Right cardiac atrium (tissue), 5 donors: ENCODE measurements at places on chromosomes 7 and 10. TPM values are rescaled to one million over a fixed set of nuclear protein-coding genes. Genes with fewer than 3 reads are reported as not detected.

DNA sequence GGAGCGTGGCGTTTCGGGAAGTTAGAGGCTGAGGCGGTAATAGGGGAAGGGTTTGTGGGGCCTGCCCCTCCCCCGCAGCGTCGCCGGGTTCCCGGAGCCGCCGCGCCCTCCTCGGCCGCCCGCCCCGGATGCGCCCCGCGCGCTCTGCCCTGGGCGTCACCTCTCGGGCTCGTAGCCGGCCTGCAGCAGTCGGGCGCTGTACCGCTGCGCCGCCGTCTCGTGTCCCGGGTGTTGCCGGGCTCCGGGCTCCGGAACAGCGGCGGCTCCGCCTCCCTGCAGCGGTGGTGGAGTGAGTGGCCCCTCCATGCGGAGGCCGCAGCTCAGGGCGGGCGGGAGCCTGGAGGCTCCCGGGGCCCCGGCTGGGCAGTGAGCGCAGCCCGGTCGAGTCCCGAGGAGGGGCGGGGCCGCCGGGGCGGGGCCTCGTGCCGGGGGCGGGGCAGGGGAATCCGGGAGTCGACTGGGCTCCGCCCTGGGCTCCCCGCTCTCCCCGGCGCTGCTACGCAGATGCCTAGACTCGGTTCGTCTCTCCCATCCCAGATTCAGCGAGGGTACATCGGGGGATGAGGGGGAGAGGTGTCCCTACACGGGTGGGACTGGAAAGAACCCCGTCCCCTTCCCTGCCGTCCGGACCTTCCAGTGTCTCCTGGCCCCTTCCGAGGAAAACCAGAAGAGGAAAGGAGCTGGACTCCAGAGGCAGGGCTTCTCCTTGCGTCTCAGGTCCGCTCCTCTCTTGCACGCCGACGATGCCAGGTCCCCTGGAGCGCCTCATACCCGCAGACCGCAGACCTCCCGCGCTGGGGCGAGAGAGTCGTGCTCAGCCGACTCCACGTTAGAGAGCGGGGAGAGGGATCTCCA, at the start of gene IMPDH1:
Gene IMPDH1 (minus strand): TSS at position 387 of the 855 bp plus-strand sequence. CDS start 81 bp downstream, at position 306.
- DNase-seq = peak; percentile 90

DNA sequence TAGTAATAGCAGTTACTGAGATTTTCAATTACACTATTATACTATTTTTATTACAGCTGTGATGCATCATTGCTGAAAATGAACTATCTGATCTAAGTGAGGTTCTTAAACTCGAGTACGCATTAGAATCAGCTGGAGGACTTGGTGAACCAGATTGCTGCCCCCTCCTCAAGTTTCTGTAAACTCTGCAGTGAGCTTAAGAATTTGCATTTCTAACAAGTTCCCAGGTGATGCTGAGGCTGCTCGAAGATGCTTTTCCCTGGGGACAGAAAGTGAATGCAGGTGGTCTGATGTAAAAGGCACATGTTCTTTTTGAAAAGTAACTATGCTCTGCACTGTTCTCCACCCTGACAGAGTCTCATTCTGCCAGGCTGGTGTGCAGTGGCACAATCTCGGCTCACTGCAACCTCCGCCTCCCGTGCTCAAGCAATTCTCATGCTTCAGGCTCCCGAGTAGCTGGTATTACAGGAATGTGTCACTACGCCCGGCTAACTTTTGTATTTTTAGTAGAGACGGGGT, 12.5 kb downstream of the RNF133 start:
- no peak for DNase-seq

- DNase-seq = no peak
Observed at GRCh38 chr7:75055155-75055554, 18.4 kb downstream of the RCC1L start.

DNA sequence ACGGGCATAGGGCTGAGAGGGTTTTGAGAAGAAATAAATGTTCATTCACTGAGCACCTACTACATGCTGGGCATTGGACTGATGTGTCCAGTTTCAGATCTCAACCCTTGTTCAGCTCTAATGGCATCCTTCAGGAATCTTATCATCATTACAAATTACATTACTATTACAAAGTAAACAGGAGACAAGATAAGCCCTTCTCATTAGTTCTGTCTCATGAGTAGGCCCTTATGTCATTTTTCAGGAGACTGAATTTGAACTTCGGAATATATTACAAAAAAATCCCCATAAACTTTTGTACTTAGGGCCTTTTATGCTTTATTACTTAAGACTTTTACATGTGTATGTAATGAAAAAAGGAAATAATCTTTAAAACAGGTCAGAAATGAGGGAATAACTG, 289.7 kb downstream of the BAMBI start:
- DNase-seq = no peak

Gene CYP26C1
- polyA plus RNA-seq = 0.02 TPM

- no peak for DNase-seq
Observed at GRCh38 chr10:49207113-49207512, 18.9 kb upstream of the TMEM273 start.

Gene AGBL3
- polyA plus RNA-seq = 0.81 TPM

DNA sequence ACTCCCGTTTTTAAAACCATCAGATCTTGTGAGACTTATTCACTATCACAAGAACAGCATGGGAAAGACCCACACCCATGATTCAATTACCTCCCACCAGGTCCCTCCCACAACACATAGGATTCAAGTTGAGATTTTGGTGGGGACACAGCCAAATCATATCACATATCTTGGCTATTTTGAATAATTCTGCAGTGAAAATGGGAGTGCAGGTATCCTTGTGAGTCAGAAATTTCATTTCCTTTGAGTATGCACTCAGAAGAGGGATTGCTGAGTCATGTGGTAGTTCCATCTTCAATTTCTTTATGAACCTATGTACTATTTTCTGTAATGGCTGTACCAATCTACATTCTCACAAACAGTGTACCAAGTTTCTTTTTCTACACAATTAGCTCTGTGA, 125.8 kb downstream of the ANKRD7 start:
- no peak for DNase-seq

Gene LIPF
- polyA plus RNA-seq = 0.57 TPM

GRCh38 chr10:90885176-90885575, 13.4 kb downstream of the RPP30 start:
- no peak for DNase-seq

DNA sequence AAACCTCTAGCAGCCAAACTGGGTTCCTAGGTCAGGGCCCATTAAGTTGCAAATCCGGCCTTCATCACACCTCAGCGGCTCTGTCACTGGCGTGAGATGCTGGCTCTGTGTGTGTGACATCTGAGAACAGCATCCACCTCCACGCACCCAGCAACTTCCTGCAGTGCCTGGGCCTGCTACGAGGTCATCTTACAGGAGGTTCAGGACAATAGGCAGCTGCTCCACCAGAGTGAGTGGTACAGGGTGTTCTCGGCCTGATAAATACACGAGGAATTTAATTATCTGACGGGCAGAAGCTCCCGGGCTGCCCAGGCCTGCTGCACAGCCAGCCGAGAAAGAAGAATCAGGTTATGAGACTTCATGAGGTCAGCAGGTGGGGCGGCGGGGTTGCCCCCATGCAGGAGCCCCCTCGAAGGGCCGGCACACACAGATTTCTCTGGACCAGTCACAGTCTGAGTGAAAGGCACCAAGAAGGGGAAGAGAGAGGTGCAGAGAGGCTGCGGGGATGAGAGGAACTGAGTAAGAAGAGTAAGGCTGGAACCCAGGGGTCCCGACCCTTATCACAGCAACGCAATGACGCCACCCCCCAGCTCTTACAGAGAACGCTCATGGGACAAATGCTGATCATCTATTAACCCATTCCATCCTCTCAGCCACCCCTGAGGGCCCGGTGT, 49.3 kb downstream of the CALML3 start:
- no peak for DNase-seq

Gene BLNK
- 0.59 TPM for polyA plus RNA-seq

Gene POLR2J2
- polyA plus RNA-seq = 2.8 TPM

Gene TAS2R4
- 0.27 TPM for polyA plus RNA-seq

Gene CLEC5A
- polyA plus RNA-seq = 0.27 TPM

- DNase-seq = peak; percentile 89
Observed at GRCh38 chr10:101843032-101844021, at the start of gene KCNIP2. TSS of gene KCNIP2 (minus strand) at chr10:101843800. CDS start at chr10:101843568, 232 bp downstream.

Gene RSPH10B
- polyA plus RNA-seq = 0.11 TPM

Gene SLC26A5
- polyA plus RNA-seq = 0.07 TPM

DNA sequence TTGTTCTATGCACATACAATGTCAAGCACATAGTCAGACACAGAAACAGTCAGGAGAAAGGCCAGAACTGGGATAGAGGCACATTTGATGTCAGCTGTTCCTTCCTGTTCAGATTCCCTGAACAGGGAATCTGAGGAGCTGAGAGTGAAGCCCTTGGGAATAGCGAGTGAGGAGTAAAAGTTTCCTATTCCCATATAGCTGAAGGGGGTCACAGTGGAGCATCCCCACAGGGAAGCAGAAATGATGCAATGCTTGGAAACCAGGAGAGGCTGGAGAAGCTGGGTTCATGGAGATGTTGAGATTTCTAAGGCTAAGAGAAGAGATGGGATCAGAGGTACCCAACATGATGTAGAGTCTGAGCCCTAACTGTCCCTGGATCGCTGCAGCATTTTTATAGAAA, 11.3 kb upstream of the PRXL2A start:
- no peak for DNase-seq

- no peak for DNase-seq
Observed at GRCh38 chr10:118931436-118931835, 98.1 kb upstream of the NANOS1 start.

DNA sequence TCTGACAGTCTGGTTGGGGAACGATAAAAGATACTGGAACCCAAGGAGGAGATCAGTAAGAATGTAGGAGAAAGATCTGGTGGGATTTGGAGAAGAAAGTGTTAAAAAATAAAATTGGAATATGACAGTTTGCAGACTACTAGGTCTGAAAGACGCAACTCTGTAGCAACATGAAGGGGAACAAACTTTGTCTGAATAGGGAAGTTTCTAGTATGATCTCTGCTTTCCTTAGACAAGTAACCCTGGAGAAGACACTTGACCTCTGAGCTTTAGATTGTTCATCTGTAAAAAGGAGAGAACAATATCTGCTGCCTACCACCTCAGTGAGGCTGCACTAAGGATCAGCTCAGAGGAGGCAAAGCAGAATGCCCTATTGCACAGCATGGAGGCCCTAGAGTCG, 3.0 kb upstream of the PRSS1 start:
- DNase-seq = no peak

Gene UPK3BL2
- 2.7 TPM for polyA plus RNA-seq

DNA sequence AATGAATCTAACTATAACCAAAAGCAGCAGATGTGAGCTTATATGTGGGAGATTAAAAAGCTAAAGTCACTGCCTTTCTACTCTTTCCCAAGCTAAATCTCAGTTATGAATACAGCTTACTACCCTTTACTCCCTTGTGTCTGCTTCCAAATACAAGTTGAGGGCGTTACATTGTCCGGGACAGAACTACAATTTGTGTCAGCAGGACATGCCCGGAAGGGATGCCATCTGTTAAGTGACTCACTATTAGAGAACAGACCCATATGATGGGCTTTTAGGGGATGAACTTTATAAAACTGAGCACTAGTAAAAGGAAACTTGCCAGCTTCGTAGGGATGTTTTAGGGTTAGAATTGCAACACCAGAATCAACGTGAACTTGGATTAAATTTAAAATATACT, 299.7 kb upstream of the CSTF2T start:
- DNase-seq = no peak

GRCh38 chr10:74859546-74859945, 33.1 kb downstream of the KAT6B start:
- no peak for DNase-seq

DNA sequence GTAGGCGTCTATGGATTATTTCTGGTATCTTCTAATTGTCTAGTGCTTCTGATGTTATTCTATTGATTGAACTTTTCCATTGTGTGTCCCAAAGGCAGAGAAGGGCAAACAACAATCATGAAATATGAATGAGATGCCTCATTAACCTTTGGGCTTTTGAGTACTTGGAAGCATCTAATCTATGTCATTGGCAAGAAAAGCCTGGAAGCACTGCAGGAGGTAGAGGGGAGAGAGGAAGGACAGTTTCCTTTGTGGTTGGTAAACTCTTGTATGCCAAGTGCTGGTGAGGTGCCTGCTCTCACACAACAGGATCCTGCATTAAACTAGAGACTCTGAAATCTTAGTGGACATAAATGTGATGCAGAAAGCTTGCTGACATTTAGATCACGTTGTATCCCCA, 155.2 kb upstream of the TPK1 start:
- DNase-seq = no peak

DNA sequence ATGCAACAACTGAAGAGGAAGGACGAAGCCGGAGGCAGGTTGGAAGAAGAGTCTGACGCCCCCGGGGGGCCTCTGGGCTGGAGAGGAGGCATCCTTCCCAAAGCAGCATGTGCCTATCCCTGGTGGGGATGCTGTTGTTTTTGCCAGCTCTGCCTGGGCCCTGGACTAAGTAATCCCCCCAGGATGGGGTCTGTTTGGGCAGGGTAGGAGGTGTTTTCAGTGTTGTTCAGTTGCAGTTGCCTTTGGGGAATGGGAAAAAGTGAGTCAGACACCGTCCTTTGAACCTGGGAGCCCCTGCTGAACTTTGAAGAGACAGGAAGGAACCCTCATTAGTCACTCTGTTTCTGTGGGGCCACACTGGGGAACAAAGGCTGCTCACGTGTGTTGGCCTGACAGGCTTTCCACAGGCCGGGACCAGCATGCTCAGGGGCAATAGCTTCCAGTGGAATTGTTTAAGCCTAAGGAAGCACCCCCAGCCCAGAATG, 35.2 kb upstream of the GDF10 start:
- DNase-seq = no peak

Gene ZNF804B
- 0.02 TPM for polyA plus RNA-seq

Gene TMEM213
- polyA plus RNA-seq = not detected

Gene VPS37D
- polyA plus RNA-seq = 2.2 TPM

Gene CPA2
- polyA plus RNA-seq = 0.05 TPM

DNA sequence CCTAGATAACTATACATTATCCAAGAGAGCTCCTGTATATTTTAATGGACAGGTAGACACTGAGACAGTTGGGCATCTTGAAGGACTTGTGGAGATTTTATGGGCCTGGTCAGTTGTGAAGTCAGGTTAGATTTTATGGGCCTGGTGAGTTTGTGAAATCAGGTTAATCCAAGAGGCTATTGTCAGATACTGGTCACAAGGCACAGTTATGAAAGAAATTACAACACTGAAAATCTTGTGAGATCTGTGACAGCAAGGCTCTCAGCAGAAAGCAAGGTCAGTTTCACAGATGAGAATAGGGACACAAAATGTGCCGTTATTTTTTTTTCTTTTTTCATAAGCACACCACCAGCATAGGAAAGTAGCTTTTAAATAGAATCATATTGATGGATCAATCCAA, 167.6 kb downstream of the VTI1A start:
- no peak for DNase-seq

Gene RBP3
- polyA plus RNA-seq = not detected

Gene MTG1
- polyA plus RNA-seq = 25.3 TPM

Gene OR2A42
- polyA plus RNA-seq = 0.20 TPM

- no peak for DNase-seq
Observed at GRCh38 chr10:110486680-110487410, 10.9 kb upstream of the DUSP5 start.

- no peak for DNase-seq
Observed at GRCh38 chr7:79377097-79377496, 76.4 kb downstream of the MAGI2 start.
